Myocyte (in vitro differentiated cells): ENCODE measurements at places on chromosomes 7 and 10. TPM values are rescaled to one million over a fixed set of nuclear protein-coding genes. Genes with fewer than 3 reads are reported as not detected.

GRCh38 chr10:80685355-80685754 is 147.7 kb downstream of the SH2D4B start:
- DNase-seq: no peak

DNA sequence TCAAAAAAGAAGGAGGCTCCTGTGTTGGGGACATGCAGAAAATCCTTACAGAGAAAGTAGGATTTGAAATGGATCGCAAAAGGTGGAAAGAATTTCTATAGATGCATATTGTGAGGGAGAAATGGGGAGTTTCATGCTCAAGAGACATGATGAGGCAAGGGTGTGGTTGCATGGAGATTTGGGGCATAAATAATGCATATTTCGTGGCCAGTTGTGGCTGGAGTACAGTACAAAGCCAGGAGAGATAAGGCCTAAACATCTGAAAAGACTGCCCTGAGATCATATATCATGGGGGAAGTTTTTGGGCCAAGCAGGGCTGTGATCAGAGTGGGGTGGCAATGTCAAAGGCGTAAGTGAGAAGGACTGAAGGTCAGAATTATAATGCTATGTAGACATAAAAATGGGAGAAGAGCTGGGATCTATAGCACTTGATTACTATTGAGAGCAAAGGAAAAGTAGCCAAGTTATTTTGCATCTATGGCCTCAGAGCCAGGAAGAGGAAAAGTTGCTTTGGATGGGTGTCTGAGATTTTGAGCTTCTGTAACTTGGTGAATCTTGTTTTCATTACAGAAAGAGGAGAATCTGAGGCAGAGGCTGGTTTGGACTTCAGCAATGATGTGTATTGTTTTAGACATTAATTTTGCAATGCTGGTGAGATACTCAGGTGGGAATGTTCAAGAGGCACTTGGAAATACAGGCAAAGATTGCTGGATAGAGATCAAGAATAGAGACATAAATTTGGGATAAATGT is 166.6 kb downstream of the INHBA start:
- DNase-seq: no peak

DNA sequence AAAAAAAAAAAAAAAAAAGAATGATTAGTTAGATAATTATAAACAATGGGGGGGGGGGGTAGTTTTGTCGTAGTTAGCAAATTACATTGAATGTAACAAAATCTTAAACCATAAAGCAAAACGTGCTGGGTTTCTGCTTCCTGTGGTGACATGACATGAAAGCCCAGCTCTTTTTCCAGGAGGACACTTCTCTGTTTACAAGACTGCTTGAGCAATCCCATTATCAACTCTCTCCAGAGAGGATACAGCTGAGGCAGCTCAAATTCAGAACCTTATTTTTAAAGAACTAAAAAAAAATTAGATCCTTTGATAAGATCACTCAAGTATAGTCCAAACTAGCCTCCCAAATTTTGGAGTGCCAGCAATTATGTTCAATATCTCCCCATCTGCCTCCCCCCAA is 58.6 kb downstream of the ADRB1 start:
- no peak for DNase-seq

DNA sequence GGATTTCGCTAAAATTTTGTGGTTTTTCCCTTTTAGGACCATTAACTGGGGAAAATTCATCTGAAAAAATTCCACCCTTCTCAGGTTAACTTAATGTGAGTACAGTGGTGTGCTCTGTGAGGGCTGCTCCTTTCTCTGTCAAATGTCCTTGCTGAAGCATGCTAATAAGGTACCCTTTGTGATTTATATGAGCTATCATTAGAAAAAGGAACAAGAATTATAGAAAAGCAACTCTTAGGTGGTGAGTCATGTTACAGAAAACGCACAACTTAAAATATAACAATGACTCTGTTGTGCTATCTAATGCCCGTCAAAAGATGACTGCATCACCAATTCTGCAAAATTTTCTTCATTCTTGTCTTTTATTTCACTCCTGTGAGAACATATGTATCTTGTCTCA is 162.0 kb upstream of the MAGI2 start:
- no peak for DNase-seq

GRCh38 chr7:139734395-139734794 is 43.4 kb downstream of the HIPK2 start:
- DNase-seq: peak; percentile 81

DNA sequence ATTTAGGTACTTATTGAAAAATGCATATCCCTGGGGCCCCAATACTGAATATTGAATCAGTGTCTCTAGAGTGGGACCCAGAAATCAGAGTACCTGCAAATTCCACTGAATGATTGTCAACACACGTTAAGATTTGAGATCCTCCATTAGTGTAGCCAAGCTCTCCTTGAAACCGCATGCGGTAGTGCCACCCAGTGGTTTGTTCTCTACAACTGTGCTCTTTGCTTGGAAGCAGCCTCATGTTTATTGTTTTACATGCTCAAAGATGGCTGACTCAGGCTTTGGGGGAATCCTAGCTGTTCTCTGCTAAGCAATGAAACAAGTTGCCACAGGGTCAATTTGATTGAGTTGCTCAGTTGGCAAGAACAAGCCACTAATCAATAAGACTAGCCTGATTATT is 340.2 kb upstream of the CELF2 start:
- DNase-seq: peak; percentile 75

DNA sequence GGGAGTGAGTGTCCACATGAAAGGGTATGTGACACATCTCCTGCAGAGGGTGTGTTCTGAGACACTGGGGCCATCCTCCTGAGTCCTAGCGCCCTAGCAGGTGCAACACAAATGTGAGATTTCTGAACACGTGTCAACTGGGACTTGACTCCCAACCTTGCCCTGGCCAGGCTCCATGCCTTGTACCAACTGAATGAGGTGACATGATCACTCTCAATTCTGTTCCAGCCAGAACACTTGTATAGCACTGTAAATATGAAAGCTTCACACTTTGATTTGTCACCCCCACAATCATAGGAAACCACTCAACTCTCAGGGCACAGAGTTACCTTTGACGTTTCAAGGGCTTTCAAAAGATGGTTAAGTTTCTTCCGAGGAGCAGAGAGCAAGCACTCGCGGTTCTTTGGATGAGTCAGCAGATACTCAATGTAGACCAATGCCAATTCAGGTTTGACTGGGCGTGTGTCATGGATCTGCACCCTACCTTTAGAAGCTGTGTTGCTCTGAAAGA is 48.6 kb downstream of the NCAPG2 start:
- DNase-seq: no peak

The PRKG1 gene
- 14.8 and 26.7 TPM in 2 replicates for total RNA-seq

The WDR91 gene
- total RNA-seq: 5.9 and 7.0 TPM in 2 replicates

- peak; percentile 70 for DNase-seq
Observed at GRCh38 chr7:105769901-105770628, 106.3 kb downstream of the ATXN7L1 start.

The MSMB gene
- total RNA-seq: not detected in 2 replicates

- DNase-seq: peak; percentile 49
Observed at GRCh38 chr7:157016352-157017041, 6.0 kb upstream of the MNX1 start.

The MYPN gene
- 119 and 131 TPM in 2 replicates for total RNA-seq

GRCh38 chr7:696812-697551 is 29.5 kb upstream of the DNAAF5 start:
- no peak for DNase-seq

DNA sequence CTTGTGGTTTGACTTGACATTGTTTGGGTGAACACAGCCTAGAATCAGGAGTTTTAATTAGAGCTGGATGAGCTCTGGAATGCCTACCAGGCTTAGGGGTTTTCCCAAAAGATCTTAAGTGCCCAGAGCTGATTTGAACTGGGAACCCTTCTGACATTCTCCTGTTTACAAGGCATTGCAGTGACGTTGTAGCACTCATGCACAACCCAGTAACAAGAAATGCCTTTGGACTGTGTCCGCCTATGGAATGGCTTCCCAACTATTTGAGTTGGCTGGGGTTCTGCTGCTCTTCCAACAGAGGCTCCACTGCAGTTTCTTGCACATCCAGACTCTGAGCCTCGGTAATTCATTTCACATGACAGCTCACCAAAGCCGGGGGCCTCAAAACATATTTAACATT is 76.7 kb upstream of the MKX start:
- no peak for DNase-seq

The SCART1 gene
- 0.83 and 1.4 TPM in 2 replicates for total RNA-seq

- no peak for DNase-seq
Observed at GRCh38 chr7:8783229-8783628, 349.8 kb downstream of the NXPH1 start.

The NUDT5 gene
- total RNA-seq: 27.9 and 30.7 TPM in 2 replicates

DNA sequence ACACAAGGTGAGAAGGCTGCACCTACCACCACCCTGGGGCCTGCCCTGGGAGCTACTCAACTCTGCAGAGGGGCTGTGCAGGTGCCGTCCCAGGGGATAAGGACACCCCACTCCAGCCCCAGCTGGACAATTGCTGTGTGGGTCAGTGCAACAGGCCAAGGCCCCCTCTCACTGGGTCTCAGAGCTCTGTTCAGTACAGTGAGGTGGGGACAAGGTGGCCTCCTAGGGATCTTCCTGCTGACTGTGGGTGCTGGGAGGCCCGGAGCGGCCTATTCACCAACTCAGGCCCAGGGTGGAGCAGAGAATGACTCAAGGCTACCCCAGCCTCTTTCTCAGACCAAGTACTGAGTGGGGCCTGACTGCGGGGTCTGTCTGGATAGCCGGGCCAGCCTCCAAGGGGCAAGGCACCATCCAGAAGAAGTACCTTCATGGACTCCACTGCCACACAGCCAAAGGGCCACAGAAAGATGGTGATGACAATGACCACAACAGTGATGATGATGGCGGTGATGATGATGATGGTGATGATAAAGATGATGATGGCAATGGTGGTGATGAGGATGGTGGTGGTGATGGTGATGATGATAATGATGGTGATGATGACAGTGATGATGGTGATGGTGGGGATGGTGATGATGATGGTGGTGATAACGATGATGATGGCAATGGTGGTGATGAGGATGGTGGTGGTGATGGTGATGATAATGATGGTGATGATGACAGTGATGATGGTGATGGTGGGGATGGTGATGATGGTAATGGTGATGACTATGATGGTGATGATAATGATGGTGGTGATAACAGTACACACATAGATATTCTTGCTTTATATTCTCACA is 59.8 kb upstream of the DNAAF5 start:
- no peak for DNase-seq

The OR2A42 gene
- not detected in 2 replicates for total RNA-seq

GRCh38 chr10:59234816-59235429 is 58.5 kb downstream of the PHYHIPL start:
- peak; percentile 48 for DNase-seq

The SKIDA1 gene
- total RNA-seq: 0.26 and 0.37 TPM in 2 replicates

The COBL gene
- 52.6 and 59.9 TPM in 2 replicates for total RNA-seq

- DNase-seq: no peak
Observed at GRCh38 chr10:79239924-79240581, 107.2 kb upstream of the PPIF start.

The PTPRZ1 gene
- not detected in 2 replicates for total RNA-seq

GRCh38 chr10:58590152-58590840 is 77.6 kb downstream of the BICC1 start:
- DNase-seq: peak; percentile 79

DNA sequence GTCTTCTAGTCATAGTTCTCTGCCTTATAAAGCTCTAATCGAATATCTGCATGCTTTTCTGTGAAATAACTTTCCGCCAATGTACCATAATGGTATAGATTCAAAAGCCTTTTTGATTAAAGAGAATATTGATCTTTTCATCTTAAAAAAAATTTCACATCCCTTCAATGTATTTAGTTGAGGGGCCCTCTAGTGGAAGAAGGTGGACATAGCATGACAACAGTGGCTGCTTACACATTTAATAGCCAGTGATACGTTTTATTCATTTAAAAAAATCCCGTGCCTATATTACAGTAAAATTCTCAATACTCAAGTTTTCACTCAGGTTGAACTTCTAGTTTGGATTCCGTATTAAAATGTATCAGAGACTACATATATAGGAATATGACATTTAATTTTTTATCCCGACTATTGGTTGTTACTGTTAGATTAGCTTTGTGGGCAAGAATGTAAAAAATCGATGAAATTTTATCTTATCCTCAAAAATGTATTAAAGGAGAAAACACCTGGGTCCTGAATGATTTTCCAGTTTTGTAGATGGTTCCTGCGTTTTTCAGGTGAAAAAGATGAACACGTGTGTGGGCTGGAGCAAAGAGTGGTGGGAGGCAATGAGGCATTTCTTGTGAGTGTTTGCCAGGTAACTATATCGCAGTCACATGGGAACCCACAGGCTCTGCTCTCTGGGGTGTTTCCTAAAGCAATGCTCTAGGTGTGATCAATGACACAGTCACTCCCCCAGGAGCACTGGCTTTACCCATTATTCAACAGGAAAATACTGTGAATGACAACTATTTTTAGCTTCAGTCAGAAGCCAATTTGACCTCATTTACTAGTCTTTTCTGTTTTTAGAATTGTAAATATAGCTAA is 24.1 kb upstream of the PNLIP start:
- DNase-seq: peak; percentile 58

DNA sequence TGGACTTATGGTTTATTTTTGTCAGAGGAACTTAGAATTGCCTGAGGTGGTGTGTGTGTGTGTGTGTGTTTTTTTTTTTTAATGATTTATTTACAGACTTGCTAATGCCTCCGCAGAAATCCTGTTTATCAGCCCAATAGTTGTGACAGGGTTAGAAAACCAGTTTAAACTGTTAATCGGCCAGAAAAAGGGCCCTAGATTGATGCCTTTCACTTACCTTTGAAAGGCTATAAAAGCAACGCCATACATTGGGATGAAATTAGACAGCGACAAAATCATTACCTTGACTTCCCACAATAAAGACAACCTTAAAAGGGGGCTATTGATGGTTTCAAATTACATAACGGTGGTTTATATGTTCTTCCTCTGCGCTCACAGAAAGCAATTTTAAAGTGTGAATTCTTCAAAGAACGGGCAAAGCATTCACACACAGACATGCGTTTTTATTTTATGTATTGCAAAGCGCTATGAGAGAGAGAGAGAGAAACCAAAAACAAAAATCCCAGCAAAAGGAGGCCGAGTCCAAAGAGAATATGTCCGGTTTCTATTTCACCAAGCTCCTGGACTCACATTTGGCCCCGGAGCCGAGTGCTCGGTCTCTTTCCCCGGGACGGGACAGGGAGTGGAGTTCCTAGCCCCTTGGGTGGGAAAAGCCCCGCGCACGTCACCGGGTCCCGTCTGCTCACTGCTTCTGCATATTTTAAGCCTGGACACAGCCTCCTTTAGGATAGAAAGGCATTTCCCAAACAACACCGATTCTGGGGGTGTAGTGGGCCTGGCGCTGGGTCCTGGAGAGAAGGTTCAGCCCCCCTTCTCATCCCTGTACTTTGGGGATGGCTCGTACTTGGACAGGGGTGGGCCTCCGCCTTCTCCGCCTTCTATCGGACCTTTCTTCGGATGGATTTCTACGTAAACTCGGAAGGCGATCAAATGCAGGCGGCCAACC is 26.8 kb upstream of the VAX1 start:
- DNase-seq: no peak

- no peak for DNase-seq
Observed at GRCh38 chr10:81428456-81429134, 446.4 kb upstream of the NRG3 start.

The C10orf88 gene
- 14.6 and 14.8 TPM in 2 replicates for total RNA-seq
